Fibroblast of mammary gland (primary cell): ENCODE measurements at places on chromosomes 5 and 9.

DNA sequence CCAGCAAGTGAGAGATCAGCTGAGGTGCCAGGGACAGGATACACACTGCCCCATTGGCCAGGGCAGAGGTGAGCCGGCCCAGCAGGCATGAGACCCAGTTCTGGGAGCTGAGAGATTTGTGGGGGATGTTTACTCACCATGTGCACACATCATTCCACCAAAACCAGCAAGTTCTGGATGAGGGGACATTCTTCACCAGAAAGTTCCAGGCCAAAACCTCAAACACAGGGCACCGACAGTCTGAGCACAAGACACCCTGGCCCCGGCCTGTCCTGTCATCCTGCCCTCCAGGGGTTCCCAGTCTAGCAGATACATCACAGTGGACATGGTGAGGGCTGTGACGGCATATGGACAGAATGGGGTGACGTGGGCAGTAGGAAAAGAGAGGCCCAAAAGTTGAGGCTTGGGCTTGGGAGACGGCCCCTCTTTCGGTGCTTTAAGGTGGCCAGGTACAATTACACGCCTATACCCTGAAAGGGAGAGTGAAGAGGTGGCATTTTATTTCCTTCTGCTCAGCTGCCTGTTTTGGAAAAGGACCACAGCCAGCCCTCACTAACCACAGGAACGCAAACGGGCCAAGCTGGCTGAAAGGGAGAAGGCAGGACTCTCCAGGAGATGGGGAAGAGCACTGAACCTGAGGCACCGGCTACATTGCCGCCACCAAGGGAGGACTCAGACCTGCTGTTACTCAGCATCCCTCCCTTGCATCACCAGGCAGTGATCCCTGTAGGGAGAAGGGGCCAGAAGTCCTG, 64.0 kb downstream of the SHB start:
- no peak for DNase-seq

DNA sequence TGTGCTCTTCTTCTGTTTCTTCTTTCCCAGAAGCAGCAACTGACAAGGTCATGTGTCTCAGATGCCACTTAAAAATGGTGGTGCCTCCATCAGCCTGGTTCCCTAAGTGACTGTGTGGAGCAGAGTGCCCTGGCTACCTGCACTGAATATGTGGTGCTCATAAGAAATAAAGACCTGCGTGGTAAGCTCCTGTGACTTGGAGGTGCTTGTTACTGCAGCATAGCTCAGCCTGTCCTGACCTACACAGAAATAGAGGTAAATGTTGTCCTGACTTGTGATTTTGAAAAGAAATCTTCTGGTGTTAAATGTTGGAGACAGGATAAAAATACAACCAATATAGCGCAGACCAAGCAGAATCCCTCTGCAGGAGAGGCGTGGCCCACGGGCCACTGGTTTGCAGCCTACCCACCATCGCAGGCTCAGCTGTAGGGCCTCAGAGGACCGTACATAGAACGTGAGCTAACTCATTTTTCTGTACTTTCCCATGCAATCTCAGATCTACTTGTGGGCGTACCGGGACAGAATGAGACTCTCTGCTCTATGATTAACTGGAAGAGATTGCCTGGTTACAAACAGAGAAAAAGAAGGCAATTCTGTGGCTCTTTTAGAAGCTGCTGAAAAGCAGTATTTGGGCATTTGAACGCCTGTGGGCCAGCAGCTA, 79.4 kb upstream of the UNC5A start:
- DNase-seq: no peak

GRCh38 chr5:135448071-135448739, 1.1 kb upstream of the DCANP1 start:
- DNase-seq: no peak

- no peak for DNase-seq
Observed at GRCh38 chr9:69173497-69173890, 583 bp upstream of the TJP2 start.

DNA sequence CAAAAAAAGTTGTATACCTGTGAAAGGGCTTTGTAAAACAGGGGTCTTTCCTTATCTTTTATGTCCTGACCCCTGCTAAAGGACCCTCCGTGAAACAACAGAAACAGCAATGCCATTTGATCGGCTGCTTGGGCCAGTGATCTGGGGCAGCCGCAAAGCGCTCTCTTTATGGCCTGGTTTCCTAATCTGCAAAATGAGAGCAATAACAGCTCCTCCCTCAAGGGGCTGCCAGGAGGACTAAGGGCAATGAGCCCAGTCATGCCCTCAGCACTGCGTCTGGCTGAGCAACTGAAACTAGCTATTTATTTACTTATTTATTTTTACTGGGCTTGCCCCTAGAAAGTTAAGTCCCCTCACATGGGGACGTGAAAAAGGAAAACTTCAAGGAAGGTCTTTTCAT, 18.3 kb downstream of the CMBL start:
- peak; percentile 49 for DNase-seq

DNA sequence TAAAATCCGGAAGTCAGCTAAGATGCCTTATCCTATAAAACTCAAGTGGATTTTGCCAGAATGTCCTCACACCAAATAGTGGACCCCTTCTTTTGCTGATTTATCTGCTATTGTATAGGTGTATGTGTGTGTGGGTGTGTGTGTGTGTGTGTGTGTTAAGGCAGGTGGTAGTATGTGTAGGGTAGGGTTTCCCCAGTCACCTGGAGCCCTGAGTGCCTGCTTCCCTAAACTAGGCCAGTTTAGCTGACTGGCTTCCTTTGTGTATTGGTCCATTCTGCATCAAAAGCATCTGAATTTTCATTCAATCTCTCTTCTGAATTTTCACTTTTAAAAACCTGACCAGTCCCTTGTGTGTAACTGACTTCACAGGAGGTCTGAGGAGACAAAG, 42.2 kb upstream of the LCP2 start:
- no peak for DNase-seq
